ENCODE measurements at places on chromosomes 1 and 21.

GRCh38 chr1:107724648-107725047 is 240.3 kb downstream of the VAV3 start:
- DNase-seq, result no peak

- no peak for DNase-seq
These were observed 49.8 kb downstream of the CDKN2C start for GRCh38 chr1:51019811-51020210.

DNA sequence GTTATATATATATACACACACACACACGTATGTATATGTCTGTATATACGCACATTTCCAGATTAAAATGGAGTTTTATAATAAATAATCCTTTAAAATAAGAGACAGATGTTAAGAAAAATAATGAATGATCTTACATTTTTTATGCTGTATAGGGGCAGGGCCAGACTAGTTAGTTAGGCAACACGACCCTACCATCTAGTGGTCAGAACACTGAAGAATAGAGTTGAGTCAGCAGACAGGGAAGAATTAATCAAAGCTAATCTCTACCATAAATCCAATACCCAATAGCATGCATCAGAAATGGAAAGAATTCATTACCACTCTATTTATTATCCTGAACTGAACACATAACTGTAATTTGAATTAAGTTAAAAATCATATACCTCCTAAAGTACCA is 156.7 kb downstream of the BRINP3 start:
- DNase-seq, result peak; percentile 55

DNA sequence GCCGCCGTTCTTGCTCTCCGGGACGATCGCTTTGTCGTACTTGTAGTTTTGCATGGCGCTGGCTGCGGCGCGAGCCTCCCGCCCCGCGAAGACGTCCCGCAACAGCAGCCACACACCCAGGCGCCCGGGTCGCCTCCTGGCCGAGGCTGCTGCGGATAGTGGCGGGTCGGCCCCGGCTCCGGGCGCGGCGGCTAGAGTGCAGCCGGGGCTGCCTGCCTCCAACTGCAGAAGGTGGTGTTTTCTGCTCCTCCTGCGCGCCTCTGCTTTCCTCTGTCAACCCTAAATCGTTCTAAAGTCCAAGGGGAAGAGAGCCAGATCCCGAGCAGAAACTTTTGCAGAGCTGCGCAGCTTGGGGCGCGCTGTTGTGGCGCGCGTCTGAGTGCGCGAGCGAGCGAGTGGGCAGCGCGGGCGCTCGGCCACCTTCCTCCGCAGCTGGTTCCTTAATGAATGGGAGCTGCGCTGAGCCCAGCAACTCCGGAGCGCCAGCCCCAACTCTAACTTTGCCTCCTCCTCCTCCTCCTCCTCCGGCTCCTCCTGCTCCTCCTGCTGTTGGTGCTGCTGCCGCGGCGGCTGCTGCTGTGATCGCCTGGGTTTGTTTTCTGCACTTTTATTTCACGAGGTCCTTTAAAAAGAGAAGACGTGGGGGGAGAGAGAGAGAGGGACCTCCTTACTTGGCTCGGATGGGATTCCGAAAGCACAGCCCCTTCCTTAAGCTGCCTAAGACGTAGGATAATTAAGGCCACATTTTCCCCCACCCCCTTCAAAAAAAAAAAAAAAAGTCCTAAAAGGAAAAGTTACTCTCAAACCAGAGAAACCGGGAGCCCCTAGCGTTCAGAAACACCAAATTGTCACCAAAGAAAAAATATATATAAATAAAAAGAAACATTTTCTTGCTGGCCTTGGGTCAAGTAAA is at the start of gene PLPP3:
Gene PLPP3 (minus strand): TSS at position 601 of the 913 bp plus-strand sequence. CDS start 547 bp downstream, at position 54.
- DNase-seq, result peak; percentile 87

DNA sequence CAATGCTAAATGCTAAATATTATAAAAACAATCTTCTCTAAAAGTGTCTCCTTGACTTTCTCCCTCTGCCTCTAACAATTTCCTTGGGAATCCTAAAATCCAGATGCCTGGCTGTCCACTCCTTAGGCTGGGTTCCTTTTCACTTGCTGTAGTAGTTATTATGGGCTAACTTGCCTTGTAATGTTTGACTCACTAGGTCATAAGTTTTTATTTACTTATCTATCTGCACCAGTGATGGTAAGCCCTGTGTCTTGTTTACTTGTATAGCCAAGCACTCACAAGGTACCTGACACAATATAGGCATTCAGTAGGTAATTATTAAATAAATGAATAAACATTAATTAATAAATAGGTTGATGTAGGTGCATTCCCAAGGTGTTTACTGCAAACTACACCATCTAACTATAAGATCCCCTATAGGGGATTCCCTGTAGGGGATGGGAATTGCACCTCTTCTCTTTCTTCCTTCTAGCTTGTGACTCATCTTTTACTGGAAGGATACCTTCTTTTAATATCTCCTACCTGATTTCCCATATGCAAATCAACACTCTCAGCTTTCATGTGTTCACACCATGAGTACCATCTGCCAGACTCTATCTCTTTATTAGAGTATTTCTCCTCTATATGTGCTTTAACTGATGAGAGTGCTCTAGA is 14.7 kb upstream of the CHIA start:
- no peak for DNase-seq

DNA sequence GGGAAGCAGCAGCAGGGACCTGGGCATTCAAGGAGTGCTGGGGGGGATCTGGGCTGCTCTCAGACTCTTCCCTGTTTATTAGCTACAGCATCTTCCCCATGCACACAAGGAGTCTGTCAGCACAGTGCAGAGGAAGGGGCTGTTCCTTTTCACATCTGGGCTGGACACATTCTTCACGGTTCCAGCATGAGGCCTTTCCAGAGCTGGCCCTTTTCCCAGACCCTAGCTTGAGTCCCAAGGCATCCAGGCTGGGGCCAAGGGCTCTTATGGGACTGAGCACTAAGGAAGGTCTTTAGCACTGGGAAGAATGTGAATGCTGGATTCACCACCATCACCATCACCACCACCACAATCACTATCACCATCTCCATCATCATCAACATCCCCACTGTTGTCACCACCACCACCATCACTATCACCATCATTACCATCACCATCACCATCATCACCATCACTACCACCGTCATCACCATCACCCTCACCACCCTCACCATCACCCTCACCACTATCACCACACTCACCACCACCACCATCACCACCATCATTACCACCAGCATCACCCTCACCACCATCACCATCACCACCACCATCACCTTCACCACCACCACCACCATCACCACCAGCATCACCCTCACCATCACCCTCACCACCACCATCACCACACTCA is 28.4 kb downstream of the PARK7 start:
- DNase-seq, result no peak

GRCh38 chr1:89911191-89911991 is 83.5 kb upstream of the ZNF326 start:
- DNase-seq, result no peak

- no peak for DNase-seq
These were observed 123.9 kb upstream of the DUSP10 start for GRCh38 chr1:221865808-221866207.

- no peak for DNase-seq
These were observed 55.2 kb upstream of the PTGS2 start for GRCh38 chr1:186735463-186735862.

DNA sequence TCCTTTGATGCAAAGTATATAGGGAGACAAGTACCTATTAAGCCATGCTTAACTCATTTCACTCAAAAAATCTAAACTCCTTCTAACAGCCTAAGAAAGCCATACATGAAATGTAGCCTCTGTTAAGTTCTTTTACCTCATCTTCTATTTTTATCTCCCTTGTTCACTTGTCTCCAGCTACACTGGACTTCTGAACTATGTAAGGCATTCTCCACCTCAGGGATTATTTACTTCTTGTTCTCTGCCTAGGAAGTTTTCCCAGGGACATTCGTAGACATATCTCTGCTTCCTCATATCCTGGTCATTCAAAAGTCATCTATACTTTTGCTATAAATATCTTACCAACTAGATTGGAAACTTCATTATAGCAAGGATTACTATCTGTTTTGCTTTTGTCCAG is 96.9 kb downstream of the COP1 start:
- no peak for DNase-seq

DNA sequence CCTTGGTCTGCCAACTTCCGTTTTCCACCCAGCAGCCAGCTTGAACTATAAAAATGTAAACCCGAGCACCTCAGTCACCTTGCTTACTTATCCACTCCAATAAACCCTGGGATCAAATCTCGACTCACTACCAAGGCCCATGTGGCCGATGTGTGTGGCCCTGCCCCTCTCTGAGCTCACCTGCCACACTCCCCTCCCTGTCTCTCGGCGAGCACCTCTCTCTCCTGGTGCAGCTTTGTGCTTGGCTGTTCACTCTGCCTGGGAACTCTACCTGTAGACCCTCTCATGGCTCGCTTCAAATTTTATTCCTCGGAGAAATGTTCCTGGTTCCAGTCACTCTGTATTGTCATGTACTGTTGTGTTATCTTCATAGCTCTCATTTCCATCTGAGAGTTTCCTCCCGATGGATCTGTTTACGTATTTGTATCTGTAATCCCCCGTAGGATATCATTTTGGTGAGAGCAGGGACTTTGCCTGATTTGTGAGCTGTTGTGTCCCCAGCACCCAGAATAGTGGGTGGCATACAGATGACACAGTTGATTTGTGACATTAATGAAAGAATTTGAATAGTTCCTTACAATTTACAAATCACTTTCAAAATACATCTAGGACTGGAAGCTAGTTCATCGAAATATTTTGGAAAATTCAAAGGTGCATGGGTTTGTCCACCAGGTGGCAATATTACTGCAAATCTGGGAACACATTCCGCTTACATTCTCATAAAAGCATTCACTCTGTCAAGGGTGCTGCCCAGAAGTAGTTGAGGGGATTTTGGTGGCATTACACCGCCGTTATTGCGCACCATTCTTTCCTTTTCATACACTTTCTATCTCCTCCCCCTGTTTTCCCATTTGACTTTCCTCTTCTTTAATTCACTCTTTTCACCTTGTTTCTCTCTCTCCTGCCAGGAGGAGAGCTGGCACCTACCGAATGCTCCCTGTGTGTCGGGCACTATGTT is 95.3 kb downstream of the ABCA4 start:
- peak; percentile 32 for DNase-seq

DNA sequence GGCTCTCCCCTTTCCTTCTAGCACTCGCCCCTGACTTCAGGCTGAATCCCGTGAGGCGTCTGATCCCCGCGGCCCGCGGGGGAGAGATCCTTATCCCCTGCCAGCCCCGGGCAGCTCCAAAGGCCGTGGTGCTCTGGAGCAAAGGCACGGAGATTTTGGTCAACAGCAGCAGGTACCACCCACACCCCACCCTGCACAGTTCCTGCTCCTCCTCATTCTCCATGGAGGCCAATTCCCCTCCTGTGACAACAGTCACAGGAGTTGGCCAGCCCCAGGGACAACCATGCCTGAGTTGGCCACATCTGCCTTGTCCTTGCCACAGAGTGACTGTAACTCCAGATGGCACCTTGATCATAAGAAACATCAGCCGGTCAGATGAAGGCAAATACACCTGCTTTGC is 20.0 kb downstream of the TMEM81 start:
- no peak for DNase-seq

GRCh38 chr1:7930645-7931445 is 9.8 kb downstream of the TNFRSF9 start:
- DNase-seq, result no peak

- no peak for DNase-seq
These were observed 61.2 kb downstream of the RGS4 start for GRCh38 chr1:163130225-163130856.

GRCh38 chr21:15445327-15445726 is 284.5 kb upstream of the USP25 start:
- peak; percentile 80 for DNase-seq

DNA sequence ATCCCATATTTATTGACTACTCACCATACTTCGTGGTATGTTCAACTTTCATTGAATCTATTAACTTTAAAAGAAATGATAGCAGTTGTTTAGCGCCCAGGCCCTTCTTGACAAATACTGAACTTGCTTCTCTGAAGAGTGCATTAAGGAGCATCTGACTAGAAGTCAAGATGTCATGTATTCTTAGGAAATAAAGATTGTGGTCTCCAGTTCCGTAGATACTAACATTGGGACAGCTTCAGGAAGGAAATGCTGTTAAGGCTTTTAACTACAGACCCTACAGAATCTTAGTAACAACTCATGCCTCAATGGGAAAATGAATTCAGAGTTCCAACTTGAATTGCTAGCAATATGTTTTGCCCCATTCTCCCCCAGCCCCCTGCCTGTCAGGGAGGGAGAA is 14.8 kb downstream of the LYST start:
- peak; percentile 82 for DNase-seq

DNA sequence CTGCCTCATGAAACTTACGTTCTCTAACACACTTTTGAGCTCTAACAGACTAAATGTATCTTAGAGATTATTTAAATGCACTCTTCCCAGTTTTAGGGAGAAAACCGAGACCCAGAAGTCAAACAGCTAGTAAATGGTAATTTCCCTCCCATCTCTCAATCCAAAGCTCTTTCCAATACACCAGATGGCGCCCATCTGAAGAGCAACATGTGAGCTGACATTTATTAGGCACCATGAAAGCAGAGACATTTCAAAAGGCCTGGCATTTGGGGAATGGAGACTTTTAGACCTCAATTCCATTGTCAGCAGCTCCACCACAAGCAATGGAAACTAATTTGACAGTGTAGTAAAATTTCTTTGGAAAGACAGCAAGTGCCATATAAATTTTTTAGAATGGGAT is 191.4 kb downstream of the DAB1 start:
- DNase-seq, result no peak

GRCh38 chr1:200969726-200970561 is 53.6 kb downstream of the KIF21B start:
- no peak for DNase-seq

DNA sequence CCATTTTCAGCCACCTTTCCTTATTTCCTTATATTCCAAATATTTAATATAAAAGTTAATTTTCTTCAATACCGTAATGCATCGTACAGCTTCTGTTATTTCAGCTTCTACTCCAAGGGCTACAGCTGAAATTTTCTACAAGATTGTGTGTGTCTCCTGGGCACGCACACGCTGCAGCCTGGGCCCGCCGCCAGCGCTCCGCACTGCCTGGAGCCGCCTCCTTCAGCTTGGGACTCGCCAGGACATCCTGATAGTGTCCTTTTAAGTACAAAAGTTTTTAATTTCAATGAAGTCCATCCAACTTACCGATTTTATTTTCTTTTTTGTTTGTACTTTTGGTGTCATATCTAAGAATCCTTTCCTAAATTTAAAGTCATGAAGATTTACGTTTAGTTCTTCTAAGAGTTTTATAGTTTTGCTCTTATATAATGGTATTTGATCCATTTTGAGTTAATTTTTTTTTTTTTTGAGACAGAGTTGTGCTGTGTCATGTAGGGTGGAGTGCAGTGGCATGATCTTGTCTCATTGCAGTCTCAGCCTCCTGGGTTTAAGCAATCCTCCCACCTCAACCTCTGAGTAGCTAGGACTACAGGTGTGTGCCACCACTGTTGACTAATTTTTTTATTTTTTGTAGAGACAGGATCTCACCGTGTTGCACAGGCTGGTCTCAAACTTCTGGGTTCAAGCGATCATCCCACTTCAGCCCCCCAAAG is 82.8 kb downstream of the AXDND1 start:
- DNase-seq, result no peak

DNA sequence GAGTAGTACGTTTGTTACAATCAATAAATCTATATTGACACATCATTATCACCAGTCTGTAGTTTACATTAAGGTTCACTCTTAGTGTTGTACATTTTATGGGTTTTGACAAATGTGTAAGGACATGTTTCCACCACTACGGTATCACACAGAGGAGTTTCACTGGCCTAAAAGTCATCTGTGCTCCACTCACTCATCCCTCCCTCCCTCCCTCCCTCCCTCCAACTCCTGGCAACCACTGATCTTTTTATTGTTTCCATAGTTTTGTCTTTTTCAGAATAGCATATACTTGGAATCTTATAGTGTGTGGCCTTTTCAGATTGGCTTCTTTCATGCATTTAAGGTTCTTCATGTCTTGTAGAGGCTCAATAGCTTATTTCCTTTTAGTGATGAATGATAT is 44.1 kb upstream of the RHOU start:
- no peak for DNase-seq

Measured in Kasumi-1 (cell line).